GM23338 (cell line): ENCODE measurements at places on chromosomes 7 and 10.

DNA sequence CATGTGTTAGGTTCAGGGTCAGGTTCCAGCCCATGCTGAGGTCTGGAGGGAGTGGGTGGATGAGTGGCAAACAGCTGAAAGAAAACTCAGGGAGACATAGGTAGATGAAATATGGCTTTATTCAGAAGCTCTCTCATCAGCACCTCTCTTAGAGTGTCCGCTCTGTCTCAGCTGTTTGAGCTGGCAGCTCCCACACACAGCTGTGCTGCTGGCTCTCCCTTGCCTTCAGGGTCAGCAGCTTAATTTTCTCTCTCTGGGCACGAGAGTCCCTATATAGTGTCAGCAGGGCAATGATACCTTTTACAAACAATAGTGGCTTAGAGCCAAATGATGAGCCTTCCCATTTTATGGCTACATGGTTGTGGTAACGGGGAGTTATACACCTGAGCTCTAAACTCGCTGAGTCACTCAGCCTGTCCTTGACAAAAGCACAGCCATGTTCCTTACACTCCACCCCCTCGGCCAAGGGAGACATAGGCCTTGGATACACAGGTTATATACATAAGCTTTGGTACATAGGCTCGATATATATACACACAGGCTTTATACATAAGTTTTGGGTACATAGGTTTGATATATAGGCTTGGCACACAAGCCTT lies 10.4 kb downstream of the RNF133 start:
- DNase-seq = no peak
- peaks cover 28% of the 10 kb centered on the region for H3K4me1 ChIP-seq

- no peak overlapping the region for H3K4me3 ChIP-seq
- no peaks in the 10 kb centered on the region for H3K4me1 ChIP-seq
- no peaks in the 10 kb centered on the region for H3K36me3 ChIP-seq
- no peaks in the 10 kb centered on the region for H3K27me3 ChIP-seq
- no peak overlapping the region for H3K27ac ChIP-seq
Measured at GRCh38 chr7:142557971-142558582, 191.2 kb upstream of the PRSS1 start.

GRCh38 chr10:95297402-95297801 lies 6.6 kb upstream of the PDLIM1 start:
- H3K27ac ChIP-seq = no peak overlapping the region
- DNase-seq = no peak
- H3K4me1 ChIP-seq = peaks cover 7% of the 10 kb centered on the region
- no peak overlapping the region for H3K4me3 ChIP-seq

DNA sequence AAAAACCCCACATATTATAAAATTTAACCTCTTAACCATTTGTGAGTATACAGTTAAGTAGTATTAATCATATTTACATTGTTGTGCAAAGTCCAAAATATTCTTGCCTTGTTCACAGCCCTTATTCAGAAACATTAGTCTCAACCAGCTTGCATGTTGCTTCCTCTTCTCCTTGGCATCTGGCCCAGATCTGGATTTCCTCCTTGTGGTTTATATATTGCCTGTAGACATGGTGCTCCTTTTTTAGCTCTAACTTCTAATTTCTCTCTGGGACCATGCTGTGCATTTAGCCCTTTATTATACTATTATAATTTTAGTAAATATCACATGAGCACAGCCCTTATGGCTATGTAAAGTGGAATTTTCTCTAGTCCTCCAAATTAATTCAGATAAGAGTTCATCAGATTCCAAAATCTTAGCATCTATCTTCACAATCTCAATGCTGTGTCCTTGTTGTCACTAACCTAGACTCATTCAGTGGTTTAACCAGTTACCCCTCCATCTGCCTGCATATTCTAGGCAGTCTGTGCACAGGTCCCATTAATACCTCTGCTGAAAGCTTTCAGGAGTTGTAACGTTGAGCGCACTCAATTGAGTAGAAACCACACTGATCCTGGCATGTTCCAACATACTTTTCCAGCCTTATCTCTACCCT lies 7.9 kb downstream of the CPED1 start:
- no peaks in the 10 kb centered on the region for H3K27me3 ChIP-seq
- H3K27ac ChIP-seq = no peak overlapping the region
- H3K4me1 ChIP-seq = no peaks in the 10 kb centered on the region
- no peaks in the 10 kb centered on the region for H3K36me3 ChIP-seq
- no peak for DNase-seq
- H3K4me3 ChIP-seq = no peak overlapping the region

- H3K4me3 ChIP-seq = no peak overlapping the region
- DNase-seq = no peak
- no peaks in the 10 kb centered on the region for H3K27me3 ChIP-seq
- H3K36me3 ChIP-seq = no peaks in the 10 kb centered on the region
Measured at GRCh38 chr10:62760401-62760800, 44.1 kb upstream of the ADO start.

DNA sequence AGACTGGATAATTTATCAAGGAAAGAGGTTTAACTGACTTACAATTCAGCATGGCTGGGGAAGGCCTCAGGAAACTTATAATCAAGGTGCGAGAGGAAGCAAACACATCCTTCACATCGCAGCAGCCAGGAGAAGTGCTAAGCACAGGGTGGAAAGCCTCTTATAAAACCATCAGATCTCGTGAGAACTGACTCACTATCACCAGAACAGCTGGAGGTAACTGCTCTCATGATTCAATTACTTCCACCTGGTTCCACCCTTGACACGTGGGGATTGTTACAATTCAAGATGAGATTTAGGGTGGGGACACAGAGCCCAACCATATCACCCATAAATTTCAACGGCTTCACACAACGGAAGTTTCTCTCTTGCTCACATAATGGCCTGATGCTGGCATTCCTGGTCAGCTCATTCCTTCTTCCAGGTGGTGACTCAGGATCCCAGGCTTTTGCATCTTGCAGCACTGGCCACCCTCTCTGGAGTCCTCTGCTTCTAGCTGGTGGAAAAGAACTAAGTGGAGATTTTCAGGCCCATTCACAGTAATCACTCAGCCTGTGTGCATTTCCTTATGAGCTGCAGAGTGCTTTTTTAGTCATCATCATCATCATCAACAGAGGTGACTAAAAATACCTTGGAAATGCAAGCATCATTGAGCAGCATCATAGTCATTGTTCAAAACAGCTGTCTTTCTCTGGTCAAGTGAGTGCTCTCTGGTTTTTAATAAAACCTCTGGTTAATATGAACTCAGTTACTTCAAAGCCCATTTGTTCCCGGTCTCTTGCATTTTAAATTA lies 308.1 kb downstream of the SFMBT2 start:
- H3K36me3 ChIP-seq = no peaks in the 10 kb centered on the region; the same call in 1 of the 2 replicates
- no peak for DNase-seq
- H3K4me3 ChIP-seq = no peak overlapping the region
- no peaks in the 10 kb centered on the region for H3K4me1 ChIP-seq
- H3K27ac ChIP-seq = no peak overlapping the region

GRCh38 chr10:43226441-43226840 lies 40.4 kb downstream of the RASGEF1A start:
- no peak overlapping the region for H3K27ac ChIP-seq
- no peak overlapping the region for H3K4me3 ChIP-seq
- H3K4me1 ChIP-seq = 0 out of 2 replicates have a peak, but pooled peaks cover 6% of the 10 kb centered on the region
- H3K36me3 ChIP-seq = no peaks in the 10 kb centered on the region
- no peak for DNase-seq
- H3K27me3 ChIP-seq = peaks cover 38% of the 10 kb centered on the region

GRCh38 chr10:24706479-24707118 lies 17.1 kb downstream of the ARHGAP21 start:
- no peak overlapping the region for H3K4me3 ChIP-seq
- H3K27me3 ChIP-seq = no peaks in the 10 kb centered on the region
- no peaks in the 10 kb centered on the region for H3K36me3 ChIP-seq
- DNase-seq = no peak

GRCh38 chr7:74291535-74291934 lies 2.3 kb downstream of the CLIP2 start:
- no peak overlapping the region for H3K27ac ChIP-seq
- peaks cover 44% of the 10 kb centered on the region for H3K4me1 ChIP-seq
- DNase-seq = no peak
- H3K36me3 ChIP-seq = no peaks in the 10 kb centered on the region
- no peaks in the 10 kb centered on the region for H3K27me3 ChIP-seq

- no peaks in the 10 kb centered on the region for H3K4me1 ChIP-seq
- no peaks in the 10 kb centered on the region for H3K36me3 ChIP-seq
- DNase-seq = no peak
- H3K4me3 ChIP-seq = no peak overlapping the region
- H3K27me3 ChIP-seq = no peaks in the 10 kb centered on the region
Measured at GRCh38 chr10:119383174-119383856, 159.2 kb downstream of the RGS10 start.

DNA sequence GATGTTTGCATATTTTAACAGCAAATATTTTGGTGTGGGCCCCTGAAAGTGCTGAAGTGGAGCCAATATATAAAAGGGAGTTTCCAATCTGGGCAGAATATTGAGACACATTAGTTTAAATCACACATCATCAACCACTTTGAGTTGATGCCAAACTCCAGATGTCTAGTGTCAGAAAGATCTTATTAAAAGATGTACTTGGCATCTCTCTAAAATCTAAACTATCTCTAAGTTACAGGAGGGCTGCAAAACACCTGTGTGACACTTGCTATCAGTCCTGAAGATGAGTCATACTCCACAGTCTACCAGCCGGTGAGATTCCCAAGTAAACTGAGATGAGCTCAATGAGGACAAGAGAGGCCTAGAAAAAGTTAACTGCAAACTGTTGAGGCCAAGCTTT lies 11.4 kb downstream of the JAZF1 start:
- no peak overlapping the region for H3K4me3 ChIP-seq
- no peaks in the 10 kb centered on the region for H3K36me3 ChIP-seq
- DNase-seq = no peak

DNA sequence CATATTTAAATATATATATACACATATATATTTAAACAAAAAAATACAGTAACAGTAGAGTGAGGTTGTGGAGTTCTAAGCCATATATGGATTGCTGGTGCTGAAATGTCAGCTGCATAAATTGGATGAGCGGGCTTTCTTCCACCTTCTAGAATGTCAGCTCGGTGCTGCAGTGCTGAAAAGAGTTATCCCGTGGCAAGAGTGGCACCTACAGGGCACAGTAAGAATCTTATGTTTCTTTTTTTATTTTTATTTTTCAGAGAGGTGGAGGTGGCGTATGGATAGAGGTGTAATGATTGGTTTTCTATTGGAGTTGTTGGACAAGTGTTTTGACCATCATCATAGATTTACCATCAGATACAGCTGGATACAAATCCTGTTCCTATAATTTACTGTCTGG lies 86.2 kb upstream of the DYNC1I1 start:
- no peak overlapping the region for H3K27ac ChIP-seq
- H3K36me3 ChIP-seq = no peaks in the 10 kb centered on the region
- peaks cover 3% of the 10 kb centered on the region for H3K4me1 ChIP-seq
- DNase-seq = peak; percentile 67
- H3K4me3 ChIP-seq = no peak overlapping the region
- H3K27me3 ChIP-seq = no peaks in the 10 kb centered on the region

DNA sequence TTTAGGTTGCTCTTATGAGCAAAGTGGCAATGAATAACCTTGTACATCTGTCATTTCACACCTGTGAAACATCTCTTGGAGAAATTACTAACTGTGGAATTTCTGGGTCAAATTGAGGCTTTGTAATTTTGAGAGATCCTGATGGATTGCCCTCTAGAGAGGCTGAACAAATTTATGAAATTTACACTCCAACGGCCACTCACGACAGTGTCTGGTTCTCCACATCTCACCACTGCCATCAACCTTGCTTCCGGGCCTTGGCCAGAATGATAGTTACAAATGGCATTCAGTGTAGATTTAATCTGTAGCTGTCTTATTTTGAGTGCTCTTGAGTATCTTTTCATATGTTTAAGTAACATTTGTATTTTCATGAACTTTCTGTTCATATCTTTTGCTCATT lies 117.4 kb downstream of the TMEM178B start:
- DNase-seq = no peak
- H3K27me3 ChIP-seq = no peaks in the 10 kb centered on the region
- H3K4me3 ChIP-seq = no peak overlapping the region
- no peak overlapping the region for H3K27ac ChIP-seq
- H3K36me3 ChIP-seq = no peaks in the 10 kb centered on the region
- no peaks in the 10 kb centered on the region for H3K4me1 ChIP-seq

- H3K4me3 ChIP-seq = no peak overlapping the region
- DNase-seq = no peak
- H3K4me1 ChIP-seq = peaks cover 16% of the 10 kb centered on the region; the same call in 1 of the 2 replicates
- no peaks in the 10 kb centered on the region for H3K27me3 ChIP-seq
Measured at GRCh38 chr7:55099066-55099820, 80.4 kb downstream of the EGFR start.

DNA sequence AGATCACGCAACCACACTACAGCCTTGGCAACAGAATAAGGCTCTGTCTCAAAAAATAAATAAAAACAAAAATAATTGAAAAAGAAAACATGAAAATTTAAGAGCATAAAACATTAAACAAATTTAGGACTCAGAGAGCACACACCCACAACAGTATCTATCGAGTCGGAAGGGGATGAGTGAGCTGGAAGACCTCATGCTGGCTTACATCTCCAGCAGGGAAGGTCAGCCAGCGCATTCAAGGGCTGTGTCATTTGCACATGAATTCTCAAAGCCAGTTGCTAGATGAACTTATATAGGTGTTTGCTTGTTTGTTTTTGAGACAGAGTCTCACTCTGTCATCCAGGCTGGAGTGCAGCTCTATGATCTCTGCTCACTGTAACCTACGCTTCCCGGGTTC lies 50.3 kb downstream of the SRRM3 start:
- H3K4me3 ChIP-seq = 0 out of 2 replicates have a peak overlapping the region, but pooled peaks have one; percentile 13
- no peaks in the 10 kb centered on the region for H3K36me3 ChIP-seq
- peaks cover 18% of the 10 kb centered on the region for H3K4me1 ChIP-seq
- no peak for DNase-seq
- no peaks in the 10 kb centered on the region for H3K27me3 ChIP-seq

GRCh38 chr10:75611993-75612372 lies 180.6 kb downstream of the LRMDA start:
- no peak for DNase-seq
- no peaks in the 10 kb centered on the region for H3K36me3 ChIP-seq
- peaks cover 33% of the 10 kb centered on the region for H3K4me1 ChIP-seq
- H3K4me3 ChIP-seq = peak overlapping the region; percentile 16; the same call in 1 of the 2 replicates

GRCh38 chr10:80617807-80618206 lies 80.1 kb downstream of the SH2D4B start:
- no peaks in the 10 kb centered on the region for H3K27me3 ChIP-seq
- H3K36me3 ChIP-seq = no peaks in the 10 kb centered on the region
- no peak overlapping the region for H3K27ac ChIP-seq

DNA sequence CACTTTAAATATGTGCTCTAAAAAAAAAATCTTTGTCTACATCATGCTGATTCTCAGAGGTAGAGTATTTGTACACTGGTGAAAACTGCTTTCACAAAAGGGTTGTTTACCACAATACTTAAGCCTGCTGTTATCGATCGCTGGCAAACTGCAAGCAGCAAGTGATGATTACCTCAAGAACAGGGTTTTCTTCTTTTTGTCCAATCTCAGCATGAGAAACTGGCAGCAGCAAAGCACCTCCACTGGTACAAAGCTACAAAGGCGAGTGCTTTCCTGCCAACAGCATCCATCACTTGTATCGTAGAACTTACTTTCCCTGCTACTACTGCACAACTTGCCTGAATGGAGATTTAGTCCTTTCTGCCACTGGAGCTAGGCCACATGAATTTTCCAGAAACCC lies 276.5 kb downstream of the DGKB start:
- no peak overlapping the region for H3K27ac ChIP-seq
- H3K4me1 ChIP-seq = no peaks in the 10 kb centered on the region
- DNase-seq = peak; percentile 5

GRCh38 chr10:128375171-128375570 lies 248.9 kb upstream of the MKI67 start:
- no peak overlapping the region for H3K4me3 ChIP-seq
- H3K27ac ChIP-seq = no peak overlapping the region
- no peaks in the 10 kb centered on the region for H3K27me3 ChIP-seq
- no peaks in the 10 kb centered on the region for H3K36me3 ChIP-seq

- no peak overlapping the region for H3K27ac ChIP-seq
- H3K4me1 ChIP-seq = no peaks in the 10 kb centered on the region
- H3K4me3 ChIP-seq = no peak overlapping the region
Measured at GRCh38 chr10:100896876-100897461, 15.8 kb upstream of the SLF2 start.
